Dorsolateral prefrontal cortex (tissue), 122 donors: ENCODE measurements at places on chromosomes 16 and 17.
A peak's percentile ranks its signal among the peaks of the same experiment; 100 is the strongest.

- peak; percentile 60 for DNase-seq
These were observed 116.6 kb downstream of the PRKCB start for GRCh38 chr16:23952128-23952970.

DNA sequence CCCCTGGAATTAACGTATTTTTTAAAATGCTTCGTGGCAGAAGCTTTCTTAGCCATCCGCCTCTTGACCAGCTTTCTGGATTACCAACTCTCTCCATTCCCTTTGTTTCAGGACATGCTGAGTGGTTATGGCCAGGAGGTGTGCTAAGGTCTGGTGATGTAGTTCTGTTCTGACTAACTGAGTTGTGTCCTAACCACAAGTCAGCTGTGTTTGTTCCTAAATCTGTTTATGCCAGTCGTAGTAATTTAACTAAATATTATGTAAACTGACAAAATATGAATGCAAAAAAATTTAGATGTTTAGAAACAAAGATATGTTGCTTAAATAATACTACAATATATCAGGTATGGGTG, 61.6 kb downstream of the MRTFB start:
- no peak for DNase-seq

DNA sequence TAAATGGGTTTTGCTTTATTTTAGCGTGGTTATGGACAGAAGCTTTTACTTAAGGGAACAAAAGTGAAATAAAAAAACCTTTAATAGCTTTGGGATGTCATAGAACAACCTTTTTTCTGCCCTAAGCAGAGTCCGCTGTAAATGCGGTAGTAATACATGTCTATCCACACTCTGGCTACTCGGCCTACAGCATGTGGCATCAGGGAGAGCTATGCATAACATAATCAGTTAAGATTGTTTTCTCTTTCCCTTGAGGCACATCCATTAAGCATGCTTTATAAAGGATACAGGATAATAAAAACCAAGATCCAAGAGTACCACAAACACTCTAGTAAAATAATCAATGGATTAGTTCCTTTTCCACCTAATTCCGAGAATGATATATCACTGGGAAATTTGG, 10.3 kb downstream of the RPGRIP1L start:
- no peak for DNase-seq

GRCh38 chr17:76384222-76384986, at the start of gene SPHK1:
TSS of gene SPHK1 (plus strand) at chr17:76384609. CDS start at chr17:76385645, 1,036 bp downstream.
- no peak for DNase-seq

DNA sequence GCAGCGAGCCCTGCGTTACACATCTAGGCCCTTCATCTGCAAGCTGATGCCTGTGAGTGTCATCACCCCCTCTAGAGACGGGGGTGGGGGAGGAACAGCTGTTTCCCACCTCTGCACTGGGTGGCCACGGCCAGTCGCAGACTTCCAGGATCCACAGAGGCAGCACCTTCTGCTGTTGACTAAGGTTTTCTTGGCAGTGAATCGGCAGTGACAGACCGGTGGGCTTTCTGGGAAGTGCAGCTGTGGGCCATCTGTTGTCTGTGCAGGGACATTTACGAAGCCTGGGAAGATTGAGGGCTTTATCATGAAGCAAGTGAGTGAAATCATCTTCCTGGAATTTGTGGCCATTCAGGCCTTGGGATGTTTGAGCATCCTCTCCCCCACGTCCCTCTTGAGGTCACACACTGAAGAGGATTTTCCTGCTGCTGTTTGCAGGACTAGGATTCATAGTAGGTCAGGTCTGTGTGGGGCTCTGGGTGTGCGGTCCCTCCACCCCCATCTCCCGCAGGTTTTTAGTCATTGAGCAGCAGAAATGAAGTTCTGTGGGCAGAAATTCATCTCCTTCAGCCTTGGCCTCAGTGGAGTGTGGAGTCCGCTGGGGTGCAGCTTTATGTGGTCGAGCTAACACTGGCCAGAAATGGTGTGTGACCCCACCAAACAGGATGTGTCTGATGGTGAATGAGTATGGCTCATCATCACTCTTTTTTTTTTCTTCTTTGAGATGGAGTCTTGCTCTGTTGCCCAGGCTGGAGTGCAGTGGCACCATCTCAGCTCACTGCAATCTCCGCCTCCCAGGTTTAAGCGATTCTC, 12.0 kb downstream of the PGS1 start:
- DNase-seq = no peak

DNA sequence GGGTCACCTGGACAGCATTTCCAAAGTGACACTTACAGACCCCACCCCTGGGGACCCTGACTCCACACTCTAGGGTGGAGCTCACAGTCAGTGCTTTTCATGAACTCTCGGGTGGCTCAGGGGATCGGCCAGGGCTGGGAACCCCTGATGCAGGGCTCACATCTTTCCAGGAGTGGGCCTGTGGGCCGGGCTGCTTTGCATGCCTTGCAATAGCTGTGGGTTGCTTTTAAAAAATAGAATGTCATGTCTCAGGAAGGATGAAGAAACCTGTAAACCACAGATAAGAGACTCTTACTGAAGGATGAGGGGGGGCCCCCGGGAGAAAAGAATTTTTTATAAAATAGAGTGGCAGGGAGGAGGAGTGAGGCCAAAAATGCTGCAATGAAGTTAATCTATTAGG, 40.2 kb downstream of the RBFOX3 start:
- DNase-seq = no peak

- no peak for DNase-seq
These were observed 114.6 kb upstream of the MED13 start for GRCh38 chr17:62179525-62180161.

GRCh38 chr16:2090481-2090776, 42.6 kb downstream of the TSC2 start:
- no peak for DNase-seq
